Caki2 (cell line): ENCODE measurements at places on chromosomes 2 and 18. TPM values are rescaled to one million over a fixed set of nuclear protein-coding genes. Genes with fewer than 3 reads are reported as not detected.

DNA sequence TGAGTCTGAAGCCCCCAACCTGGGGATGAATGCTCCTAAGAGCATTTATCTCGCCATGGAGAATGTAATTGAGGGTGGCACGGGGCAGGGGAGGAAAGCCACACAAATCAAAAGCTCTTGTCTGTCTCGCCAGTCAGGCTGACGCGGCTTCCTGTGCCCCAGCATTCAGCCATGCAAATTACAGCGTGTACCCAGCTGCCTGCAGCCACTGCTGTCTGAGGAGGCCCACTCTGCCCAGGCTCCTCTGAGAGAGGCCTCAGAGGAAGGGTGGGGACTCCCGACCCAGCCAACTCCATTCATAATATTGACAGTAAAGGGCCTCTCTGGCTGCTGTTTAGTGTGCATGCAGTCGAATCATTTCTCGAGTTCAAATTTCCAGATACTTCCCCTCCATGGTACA lies 22.0 kb downstream of the SMAD7 start:
- peak; percentile 61 for DNase-seq

DNA sequence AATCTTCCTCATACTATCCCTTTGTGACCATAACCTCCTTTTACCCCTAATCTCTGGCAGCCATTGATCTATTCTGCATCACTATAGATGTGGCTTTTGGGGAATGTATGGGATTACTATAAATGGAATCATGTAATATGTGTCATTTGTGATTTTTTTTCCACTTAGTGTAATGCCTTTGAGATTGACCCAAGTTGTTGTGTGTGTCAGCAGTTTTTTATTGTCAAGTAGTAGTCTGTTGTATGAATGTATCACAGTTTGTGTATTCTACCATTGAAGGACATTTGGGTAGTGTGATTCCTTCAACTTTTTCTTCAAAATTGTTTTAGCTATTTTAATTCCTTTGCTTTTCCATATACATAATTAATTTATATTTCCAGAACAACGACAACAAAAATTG lies 18.6 kb downstream of the VRK2 start:
- DNase-seq, result no peak

The SPATA3 gene
- total RNA-seq, result not detected in 2 replicates

The LOXHD1 gene
- not detected in 2 replicates for total RNA-seq

- DNase-seq, result no peak
Measured at GRCh38 chr2:158394453-158394852, 62.1 kb downstream of the CCDC148 start.

The SCN3A gene
- total RNA-seq, result 0.14 and 0.24 TPM in 2 replicates

The KCNK3 gene
- total RNA-seq, result 28.4 and 55.4 TPM in 2 replicates

GRCh38 chr2:171512683-171513195 lies 9.5 kb upstream of the CYBRD1 start:
- no peak for DNase-seq

DNA sequence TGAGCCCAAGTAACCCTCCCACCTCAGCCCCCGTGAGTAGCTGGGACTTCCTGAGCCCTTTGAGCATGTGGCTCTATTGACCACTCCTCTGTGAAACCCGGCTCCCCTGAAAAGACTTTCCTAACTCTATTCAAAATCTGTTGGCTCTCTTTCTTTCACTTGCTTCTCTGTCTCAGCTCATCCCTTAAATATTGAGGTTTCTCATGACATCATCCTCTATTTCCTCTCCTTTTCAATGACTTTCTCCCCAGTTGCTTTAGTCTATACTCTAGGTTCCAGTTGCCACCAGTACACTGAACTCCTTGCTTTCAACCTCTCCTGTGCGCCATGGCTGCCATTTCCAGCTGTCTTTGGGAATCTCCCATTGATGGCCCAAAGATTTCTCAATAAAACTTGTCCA lies 79.8 kb upstream of the STK17B start:
- DNase-seq, result no peak

The SLC30A3 gene
- total RNA-seq, result not detected in 2 replicates

The THSD7B gene
- not detected in 2 replicates for total RNA-seq

GRCh38 chr2:164039270-164039669 lies 303.5 kb upstream of the FIGN start:
- no peak for DNase-seq

The CPLX4 gene
- total RNA-seq, result not detected in 2 replicates

The NT5DC4 gene
- total RNA-seq, result not detected in 2 replicates

DNA sequence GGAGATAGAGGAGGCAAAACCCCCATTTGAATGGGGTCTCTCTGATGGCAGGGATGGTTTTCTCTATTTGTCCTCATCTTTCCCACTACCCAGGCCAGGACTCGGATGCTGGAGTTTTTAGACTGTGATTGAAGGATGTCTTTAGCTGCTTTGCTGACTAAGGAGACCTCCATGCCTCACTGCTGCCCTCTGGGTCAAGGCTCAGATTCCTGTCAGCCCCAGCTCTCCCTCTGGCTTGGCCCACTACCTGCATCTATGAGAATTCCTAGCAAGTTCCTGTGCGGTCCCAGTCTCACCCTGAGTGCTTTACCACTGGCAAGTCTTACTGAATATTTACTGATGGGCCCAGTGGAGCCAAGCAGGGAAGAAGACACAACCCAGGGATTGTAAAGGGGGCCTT lies 184.0 kb downstream of the CELF4 start:
- no peak for DNase-seq

The C2orf92 gene
- total RNA-seq, result 0.27 and 9.2 TPM in 2 replicates

GRCh38 chr2:47083886-47084687 lies 71.0 kb downstream of the STPG4 start:
- DNase-seq, result no peak

DNA sequence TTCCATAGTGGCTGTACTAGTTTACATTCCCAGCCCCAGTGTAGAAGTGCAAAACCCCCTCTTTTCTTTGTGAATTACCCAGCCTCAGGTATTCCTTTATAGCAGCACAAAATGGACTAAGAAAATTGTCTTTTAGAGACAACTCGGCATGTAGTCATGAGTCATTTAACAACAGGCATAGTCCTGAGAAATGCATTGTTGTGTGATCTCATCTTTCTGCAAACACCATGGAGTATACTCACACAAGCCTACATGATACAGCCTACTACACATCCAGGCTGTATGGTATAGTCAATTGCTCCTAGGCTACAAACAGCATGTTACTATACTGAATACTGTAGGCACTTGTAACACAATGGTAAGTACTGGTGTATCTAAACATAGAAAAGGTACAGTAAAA lies 44.4 kb upstream of the MBP start:
- no peak for DNase-seq

The CKAP2L gene
- 14.0 and 15.3 TPM in 2 replicates for total RNA-seq

DNA sequence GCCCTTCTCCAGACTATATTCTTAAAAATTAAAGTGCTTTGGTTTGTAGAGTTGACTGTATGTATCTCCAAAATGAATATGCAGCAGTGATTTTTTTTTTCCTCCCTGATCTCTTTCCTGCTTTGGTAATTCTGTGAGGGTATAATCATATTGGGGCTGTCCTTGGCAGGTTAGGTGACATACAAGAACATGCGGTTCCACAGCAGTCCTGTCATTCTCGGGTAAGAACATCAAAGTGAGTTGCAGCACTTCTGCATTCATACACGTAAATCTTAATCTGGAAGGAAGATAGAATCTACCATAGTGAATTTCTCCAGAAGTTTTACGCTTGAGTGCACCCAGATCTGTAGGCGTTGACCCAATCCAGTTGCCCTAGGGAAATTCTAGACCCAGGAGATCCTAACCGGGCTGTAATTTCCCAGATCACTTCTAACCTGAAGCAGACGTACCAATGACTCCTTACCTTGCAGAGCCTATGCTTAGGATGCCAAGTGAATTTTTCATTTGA lies 109.4 kb downstream of the PRPF40A start:
- DNase-seq, result no peak

GRCh38 chr2:219155054-219155644 lies 5.5 kb downstream of the NHEJ1 start:
- peak; percentile 35 for DNase-seq

GRCh38 chr2:62663411-62663810 lies 42.1 kb upstream of the EHBP1 start:
- no peak for DNase-seq

- no peak for DNase-seq
Measured at GRCh38 chr2:74439803-74440377, 1.8 kb downstream of the RTKN start.

- DNase-seq, result peak; percentile 30
Measured at GRCh38 chr2:224847961-224848850, 132.0 kb upstream of the CCDC195 start.

The NGEF gene
- 72.6 and 115 TPM in 2 replicates for total RNA-seq

DNA sequence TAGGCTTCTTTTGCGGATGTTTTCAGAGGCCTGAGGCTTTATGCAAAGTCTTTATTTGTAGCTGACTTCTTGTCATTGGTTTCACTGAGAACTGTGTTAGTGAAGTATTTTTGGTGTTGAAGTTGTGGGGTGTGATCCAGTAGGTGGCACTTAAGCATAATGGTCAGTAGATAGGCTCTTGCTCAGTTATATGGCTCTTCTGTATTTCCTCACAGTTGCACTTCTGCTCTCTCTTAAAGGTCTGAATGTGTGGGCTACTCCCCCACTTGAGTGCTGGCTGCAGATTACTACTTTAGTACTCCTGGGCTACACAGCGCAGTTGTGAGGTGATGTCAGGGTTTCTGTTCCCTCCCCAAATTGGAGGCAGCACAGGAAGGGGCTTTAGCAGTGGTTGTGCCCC lies 133.8 kb upstream of the SCN7A start:
- no peak for DNase-seq

DNA sequence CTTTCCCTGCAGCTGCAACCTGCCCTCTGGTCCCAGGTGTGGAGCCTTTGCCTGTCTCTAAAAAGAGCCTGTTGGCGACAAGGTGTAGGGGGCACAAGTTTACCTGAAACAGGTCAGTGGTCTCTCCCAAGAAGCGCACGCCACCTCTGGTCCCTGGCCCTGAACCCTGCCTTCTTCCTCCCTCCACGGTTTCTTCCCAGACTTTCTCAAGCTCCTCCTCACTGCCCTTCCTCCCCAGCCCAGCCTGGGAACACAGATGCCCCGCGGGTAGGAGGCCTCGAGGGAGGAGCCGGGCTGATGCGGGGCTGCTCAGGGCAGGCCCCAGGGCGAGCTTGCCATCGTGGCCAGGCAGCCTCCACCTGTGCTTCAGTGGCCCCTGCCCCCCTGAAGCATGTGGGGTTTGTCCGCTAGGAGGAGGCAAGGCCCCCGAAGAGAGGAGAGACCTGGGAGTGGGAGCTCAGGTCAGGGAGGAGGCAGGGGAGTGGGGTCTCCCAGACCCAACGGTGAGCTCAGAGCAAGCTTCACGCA lies 89.5 kb downstream of the SMAD7 start:
- no peak for DNase-seq

DNA sequence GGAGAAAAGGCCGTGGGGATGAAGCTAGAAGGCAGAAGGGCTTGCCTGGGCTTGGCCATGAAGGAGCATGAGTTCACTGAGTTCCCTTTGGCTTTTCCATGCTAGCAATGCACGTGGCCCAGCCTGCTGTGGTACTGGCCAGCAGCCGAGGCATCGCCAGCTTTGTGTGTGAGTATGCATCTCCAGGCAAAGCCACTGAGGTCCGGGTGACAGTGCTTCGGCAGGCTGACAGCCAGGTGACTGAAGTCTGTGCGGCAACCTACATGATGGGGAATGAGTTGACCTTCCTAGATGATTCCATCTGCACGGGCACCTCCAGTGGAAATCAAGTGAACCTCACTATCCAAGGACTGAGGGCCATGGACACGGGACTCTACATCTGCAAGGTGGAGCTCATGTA lies 2.9 kb downstream of the CTLA4 start:
- no peak for DNase-seq

DNA sequence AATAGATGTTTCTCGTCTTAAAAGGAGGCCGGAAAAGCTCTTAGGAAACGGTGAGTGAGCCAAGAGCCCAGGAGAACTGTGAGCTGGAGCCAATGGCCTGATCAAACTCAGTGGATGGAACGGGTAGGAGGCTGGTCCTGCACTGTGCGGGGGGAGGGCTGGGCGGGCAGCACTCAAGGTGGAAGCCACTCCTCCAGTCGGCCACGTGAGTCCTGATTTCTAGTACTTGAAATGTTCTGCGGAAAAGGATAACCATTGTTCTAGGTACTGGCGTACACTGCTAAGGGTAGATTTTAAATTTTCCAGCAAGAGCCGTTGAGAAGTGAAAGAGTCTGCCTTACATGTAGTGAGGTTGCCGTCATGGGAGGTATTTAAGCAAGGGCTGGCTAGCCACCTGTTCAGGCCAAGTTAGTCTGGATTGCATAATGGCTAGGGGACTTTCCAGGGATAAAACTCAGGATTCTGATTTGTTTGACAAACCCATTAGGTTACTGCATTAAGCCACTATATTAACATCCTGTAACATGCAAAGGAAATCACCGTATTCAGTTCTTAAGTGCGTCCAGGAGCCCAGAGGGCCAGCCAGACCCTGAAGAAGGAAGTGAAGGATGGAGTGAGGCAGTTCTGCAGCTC lies 51.3 kb upstream of the ODC1 start:
- DNase-seq, result no peak

The SLC8A1 gene
- 9.6 and 12.4 TPM in 2 replicates for total RNA-seq

- no peak for DNase-seq
Measured at GRCh38 chr2:65343386-65343785, 89.0 kb downstream of the SPRED2 start.

DNA sequence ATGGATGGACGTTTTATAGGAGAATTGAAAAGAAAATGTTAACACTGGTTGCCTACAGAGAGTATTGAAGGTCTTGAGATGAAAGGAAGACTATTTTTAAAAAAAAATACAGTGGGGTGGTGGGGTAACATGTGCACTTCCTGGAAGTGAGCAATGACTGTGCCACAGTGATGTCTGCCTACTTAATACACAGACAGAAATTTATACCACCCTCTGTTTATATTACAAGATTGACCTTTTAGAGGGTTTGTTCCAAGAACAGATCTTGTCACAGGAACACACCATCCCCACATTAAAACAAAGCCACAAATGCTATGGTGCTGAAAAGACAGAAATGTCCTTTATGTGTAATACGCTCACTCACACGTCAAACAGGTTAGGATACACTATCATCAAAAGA lies 87.6 kb downstream of the THADA start:
- DNase-seq, result no peak

The ANKRD36B gene
- total RNA-seq, result 6.4 and 7.8 TPM in 2 replicates

- no peak for DNase-seq
Measured at GRCh38 chr2:89842180-89842908, 1150.9 kb downstream of the RPIA start.

DNA sequence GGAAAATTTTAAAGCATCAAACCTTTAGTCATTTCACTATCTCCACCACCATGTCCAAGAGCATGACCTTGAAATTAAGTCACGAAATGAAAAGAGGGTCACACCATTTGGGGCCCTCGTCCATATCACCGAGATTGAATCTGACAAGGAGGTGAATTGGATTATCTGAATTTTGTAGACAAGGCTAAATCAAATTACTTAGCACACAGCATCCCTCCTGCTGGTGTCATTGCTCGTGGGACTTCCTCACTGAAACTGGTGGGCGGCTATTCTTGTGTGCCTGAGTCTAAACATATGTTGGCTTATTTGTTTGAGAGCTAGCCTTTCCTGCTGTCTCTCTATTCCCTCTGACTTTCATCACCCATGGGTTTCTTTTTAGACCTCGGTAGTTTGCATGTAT lies 64.6 kb upstream of the CNGA3 start:
- DNase-seq, result no peak

GRCh38 chr2:110674620-110675555 lies 3.0 kb downstream of the BUB1 start:
- peak; percentile 91 for DNase-seq
